ENCODE measurements at places on chromosomes 2 and 18.

DNA sequence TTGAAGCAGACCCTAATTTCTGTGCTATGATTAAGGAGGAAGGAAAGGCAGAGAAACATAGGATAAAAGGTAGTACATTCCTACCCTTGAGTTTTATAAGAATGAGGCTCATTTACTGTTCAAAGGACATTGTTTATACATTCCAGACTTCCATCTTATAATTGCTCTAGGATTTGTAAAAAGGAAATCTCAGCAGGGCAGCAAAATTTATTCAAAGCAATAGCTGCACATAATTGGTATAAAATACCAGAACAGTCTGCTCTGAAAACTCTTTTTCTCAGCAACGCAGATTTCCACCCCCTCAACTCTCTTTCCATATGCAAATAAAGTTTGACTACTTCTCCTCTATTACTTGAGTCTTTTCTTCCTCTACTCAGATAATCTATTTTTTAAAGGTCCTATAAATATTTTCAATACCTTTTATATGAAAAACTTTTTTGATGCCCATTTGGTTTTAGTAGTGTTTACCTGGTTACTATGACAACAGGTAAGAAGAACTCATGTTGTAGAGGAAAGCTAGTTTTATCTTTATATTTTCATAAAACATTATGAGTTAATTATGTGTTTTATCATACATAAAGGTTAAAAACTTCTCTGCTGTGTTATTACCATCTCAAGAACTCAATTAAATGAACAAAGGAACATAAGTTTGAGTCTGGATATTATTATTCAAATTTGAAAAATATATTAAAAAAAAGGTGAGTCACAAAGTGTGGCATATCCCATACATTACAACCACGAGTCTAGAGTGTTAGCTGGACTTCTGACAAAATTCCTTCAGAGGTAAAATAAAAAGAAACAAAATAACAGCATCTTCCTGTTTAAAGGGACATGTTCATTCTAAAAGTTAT, 19.9 kb downstream of the RBMS1 start:
- DNase-seq, result no peak

- no peak for DNase-seq
Observed at GRCh38 chr18:79587779-79588635, 91.6 kb upstream of the CTDP1 start.

GRCh38 chr2:127566139-127566417, 30.6 kb downstream of the MYO7B start:
- DNase-seq, result no peak

DNA sequence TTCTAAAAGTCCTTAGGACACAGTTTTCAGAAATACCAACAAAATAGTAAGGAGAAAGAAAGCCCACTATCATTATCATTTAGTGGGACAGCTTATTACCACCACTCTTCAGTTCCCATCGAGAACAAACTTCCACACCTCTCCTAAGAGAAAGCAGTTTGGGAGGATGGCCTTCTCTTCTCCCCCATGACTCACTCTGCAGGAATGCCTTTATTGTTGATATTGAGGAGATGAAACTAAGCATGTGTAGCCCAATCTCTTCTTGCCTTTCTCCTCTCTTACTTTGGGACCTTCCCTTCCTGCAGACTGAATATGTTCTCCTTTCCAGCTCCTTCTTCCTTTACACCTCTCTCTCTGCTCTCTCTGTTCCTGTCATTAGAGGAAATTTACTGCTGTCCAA, 30.0 kb upstream of the ERMN start:
- DNase-seq, result no peak

DNA sequence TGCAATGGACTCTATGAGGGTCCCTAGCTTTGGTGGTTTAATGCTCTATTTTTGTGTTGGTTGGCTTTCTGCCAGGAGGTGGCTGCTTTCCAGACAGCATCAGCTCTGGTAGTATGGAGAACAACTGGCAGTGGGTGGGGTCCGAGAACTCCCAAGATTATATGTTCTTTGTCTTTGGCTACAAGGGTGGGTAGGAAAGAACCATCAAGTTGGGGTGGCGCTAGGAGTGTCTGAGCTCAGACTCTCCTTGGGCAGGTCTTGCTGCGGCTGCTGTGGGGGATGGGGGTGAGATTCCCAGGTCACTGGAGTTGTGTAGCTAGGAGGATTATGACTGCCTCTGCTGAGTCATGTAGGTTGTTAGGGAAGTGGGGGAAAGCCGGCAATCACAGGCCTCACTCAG, 976.1 kb upstream of the GYPC start:
- no peak for DNase-seq

DNA sequence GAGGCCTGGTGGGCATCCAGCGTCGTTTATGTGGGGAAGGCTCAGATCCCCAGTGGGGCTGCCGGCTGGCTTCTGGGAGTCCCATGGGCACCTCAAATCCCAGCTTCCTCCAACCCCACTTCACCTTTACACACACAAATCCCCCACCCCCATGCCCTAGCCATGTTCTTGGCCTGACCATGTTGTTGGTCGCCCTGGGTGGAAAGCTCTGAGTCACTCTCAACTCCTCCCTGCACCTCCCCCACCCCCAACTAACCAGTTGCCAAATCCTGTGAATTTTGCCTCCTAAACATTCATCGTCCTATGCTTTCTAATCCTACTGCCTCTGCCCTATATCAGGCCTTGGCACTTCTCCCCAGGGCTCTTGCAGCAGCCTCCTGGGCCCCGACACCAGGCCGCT, 6.4 kb downstream of the TNS1 start:
- no peak for DNase-seq

- DNase-seq, result no peak
Observed at GRCh38 chr2:178531168-178531567, 50.9 kb downstream of the PLEKHA3 start.

DNA sequence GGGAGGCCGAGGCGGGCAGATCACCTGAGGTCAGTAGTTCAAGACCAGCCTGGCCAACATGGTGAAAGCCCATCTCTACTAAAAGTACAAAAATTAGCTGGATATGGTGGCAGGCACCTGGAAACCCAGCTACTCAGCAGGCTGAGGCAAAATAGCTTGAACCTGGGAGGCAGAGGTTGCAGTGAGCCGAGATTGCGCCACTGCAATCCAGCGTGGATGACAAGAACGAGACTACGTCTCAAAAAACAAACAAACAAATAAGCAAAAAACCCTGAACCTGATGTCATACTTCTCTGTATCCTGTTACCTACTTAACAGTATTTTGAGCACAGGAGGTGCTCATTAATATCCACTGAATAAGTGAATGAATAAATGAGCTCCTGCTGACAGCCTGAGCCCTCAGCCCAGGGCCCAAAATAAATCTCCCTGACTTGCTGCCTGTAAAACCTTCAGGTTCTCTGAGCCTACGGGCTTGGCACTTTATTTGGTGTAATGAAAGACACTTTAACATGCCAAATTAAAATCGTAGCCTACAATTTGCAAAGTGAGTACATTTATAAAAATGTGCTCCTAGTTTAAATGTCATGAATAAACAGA, 215.1 kb downstream of the ZNF385B start:
- no peak for DNase-seq
